ENCODE measurements at places on chromosomes 13 and 19.

DNA sequence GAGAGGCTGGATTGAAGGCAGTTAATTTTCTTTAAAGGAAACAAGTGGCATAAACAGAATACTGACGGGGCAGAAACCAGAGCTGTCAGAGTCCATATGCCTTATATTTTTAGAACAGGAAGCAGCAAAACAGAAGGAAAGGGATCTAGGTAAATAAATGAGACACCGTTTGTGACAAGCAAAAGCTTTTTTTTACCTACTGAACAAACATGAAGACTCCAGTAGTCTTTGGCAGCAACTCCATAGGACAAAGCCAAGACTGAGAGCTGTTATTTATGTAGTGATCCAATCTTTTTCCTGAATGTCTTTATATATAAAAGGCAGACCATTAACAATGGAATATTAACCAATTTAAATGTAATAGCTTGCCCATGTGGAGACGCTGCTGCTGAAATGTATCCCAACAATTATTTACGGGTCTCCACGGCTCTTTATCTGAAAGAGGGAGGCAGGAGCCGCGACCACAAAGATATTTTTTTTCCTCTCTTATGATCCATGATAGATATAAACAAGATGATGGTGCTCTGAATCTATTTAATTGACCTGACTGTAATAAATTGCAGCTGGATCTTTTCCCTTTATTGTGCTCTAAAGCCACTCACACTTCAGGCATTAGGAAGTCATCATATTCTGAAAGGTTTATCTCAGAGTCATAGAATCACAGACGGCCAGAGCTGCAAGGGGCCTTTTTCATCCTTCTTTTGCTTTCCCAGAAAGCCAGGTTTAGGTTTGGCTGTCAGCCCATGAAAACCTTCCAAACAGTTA, 687.8 kb downstream of the EFNB2 start:
- no peak for DNase-seq

DNA sequence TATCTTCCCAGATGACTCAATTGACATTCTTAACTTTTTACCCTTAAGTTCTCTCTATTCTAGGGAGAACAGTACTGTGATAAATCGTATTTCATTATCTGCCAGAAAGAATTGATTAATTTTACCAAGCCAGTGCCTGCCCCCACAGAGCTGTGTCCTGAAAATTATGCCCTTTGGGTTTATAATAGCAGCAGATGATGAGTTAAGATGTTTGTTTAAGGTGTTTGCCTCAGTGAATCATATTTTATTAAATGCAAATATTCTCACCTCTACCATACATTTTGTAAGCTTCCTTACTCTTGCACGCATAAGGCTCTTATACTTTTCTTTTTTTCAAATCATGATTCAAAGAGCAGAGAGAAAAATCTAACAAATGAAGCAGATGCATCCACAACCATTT, 318.6 kb downstream of the DCT start:
- DNase-seq, result no peak

- DNase-seq, result no peak
Measured at GRCh38 chr19:37955986-37956385, 49.0 kb downstream of the SIPA1L3 start.

- no peak for DNase-seq
Measured at GRCh38 chr13:97310809-97311436, 88.8 kb downstream of the MBNL2 start.
